ENCODE measurements at places on chromosomes 4 and X.

DNA sequence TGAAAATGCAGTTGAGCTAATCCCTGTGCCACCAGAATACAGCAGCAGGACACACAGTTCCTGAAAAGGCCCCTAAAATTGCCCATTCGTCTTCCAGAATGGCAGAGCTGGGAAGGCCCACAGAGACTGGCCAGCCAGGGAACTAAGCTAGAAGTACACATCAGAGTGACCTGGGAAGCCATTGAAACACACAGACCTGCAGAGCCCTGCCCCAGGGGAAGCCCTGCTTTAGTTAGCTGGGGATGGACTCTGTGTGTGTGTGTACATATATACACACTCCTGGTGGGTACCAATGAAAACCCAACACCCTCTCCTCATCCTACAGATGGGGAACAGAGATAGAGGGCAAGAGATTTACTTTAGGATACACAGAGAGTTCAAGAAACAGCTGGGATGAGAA is 227.7 kb downstream of the HS6ST2 start:
- DNase-seq: no peak

- no peak for DNase-seq
These were observed 28.1 kb upstream of the LNX1 start for GRCh38 chr4:53619431-53619830.

DNA sequence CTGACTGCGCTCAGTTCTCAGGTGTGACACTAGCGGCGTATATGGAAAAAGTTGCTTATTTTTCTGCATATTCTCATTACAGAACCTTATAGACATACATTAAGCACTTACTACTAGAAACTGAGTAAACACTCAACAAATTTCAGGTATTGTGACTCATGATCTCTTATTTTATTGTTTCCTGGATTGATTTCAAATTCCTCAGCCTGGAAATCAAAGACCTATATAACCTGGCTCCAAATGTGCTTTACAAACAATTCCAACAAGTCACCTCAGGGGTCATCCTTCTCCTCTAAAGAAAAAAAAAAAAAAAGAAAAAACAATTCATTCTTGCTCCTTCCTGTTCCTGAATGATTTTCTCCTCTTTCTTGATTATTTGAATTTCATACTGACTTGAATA is 152.3 kb downstream of the ADAM29 start:
- DNase-seq: no peak

DNA sequence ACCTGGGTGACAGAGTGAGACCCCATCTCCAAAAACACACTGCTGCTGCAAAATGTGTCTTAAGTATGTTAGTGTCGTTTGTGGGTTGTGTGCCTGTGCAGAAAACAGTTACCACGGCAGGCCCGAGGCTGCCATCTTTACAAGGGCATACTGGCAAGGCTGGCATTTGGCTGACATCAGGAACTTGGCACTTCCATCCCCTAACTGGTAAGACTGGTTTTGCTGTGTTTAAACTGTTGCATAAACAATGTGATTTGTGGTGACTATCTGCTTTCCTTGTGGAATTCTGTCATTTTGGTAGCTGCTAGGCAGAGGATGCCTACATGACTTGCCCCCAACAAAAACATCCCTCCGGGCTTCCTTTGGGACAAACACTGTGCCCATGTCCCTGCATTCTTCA is 12.3 kb downstream of the LRP2BP start:
- DNase-seq: no peak

- DNase-seq: no peak
These were observed 122.5 kb downstream of the UCHL1 start for GRCh38 chr4:41379230-41379629.

DNA sequence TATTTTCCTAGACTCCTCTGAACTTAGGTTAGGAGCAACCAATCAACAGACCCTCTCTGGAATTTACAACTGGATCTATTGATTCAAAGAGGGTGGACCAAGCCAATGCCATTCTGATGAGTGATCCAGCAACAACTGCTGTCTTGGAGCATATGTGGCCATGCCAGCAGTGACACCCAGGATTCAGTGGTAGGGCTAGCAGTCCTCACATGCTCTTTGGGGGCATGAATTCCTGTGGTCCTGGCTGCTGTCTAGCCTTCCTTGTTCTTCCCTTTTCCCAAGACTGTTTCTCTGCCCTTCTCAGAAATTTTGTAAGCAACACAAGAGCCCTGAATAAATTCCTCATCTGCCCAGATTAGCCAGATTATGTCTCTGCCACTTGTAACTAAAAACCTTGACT is 61.5 kb upstream of the GATB start:
- DNase-seq: no peak

GRCh38 chrX:153523269-153523668 is 5.8 kb downstream of the ATP2B3 start:
- no peak for DNase-seq

- DNase-seq: peak; percentile 26
These were observed 227.6 kb upstream of the HDX start for GRCh38 chrX:84729809-84730208.

DNA sequence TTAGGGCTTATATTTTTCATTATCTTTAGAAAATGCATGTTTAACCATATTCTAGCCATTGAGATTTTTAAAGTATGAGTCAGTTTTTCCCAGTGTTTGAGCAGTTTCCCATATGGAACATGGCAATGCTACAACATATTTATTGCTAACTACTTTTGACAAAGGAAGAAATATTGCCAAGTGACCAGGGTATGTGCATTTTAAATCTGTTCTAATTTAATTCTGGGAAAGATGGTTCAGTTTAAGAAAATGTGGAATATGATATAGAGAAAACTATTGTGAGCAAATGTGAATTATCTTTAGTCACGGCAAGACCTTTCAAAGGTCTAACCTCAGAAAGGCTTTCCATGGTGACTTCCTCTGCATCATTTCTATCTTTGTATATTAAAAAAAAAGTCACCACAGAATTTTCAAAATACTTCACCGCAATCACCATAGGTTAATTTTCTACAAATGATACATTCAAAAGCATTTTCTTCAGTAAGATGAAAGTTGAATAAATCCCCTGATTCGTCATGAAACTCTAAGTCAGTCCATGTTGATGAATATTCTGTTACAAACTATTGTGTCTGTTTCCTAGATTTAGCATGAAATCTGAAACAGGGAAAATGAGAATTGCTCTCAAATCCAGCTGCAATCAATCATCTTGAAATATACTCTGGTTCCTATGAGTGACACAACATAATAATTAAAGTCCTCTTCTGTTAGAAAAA is 2349.0 kb upstream of the TENM3 start:
- no peak for DNase-seq

- DNase-seq: no peak
These were observed 95.8 kb upstream of the LDB2 start for GRCh38 chr4:16993956-16994840.

DNA sequence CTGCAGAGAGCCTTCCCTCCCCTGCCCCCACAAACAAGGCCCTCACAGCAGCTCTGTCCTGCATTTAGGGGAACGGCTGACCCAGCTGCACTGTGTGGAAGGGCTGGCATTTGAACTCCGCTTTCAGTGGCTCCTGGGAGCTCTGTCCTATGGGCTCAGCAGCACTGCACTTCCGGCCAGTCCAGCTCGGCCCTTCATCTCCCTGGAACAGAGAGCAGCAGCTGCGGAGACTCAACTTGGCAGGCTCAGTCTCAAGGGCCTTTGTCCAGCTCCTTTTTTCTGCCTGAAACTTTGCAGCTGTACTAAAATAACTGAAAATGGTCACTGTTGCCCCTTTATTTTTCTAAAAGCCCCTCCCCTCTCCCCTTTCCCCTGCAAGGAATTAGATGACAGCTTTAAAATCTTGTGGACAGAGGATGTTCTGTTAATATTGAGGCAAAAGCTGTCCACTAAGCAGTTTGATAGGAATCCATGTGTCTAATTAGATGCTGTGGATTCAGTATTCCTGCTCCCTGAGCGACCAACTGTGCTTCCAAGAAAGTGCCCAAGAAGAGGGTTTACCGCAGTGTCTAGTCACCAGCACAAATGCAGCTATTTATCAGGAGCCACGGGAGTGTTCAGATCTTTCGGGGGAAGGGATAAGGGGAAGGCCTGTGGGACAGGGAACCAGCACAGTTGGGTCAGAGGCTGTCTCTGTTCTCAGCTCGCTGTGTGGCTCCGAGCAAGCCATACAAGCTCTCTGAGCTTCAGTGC is 133.1 kb downstream of the AFAP1 start:
- DNase-seq: no peak

GRCh38 chrX:129637217-129638109 is 17.3 kb downstream of the APLN start:
- peak; percentile 76 for DNase-seq

GRCh38 chrX:130413415-130413814 is 11.6 kb downstream of the RBMX2 start:
- no peak for DNase-seq

DNA sequence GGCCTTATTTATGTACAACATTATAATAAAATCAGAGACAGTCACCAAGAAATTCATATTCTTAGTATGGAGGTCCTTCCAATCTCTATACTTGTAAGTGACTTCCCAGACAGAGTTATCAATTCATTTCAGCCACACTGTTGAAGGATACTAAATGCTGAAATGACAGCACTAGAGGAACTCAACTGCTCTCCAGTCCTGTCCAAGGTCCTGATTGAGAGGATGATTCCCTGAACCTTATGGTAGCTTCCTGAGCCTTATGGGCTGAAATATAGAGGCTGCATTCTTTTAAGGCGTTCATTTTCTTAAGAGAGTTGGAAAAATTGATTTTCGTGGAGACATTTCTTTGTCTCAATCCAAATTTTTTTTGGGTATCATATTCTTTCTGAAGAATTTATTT is 205.9 kb downstream of the TLL1 start:
- no peak for DNase-seq

GRCh38 chr4:75726577-75726976 is 2.2 kb downstream of the USO1 start:
- DNase-seq: no peak

- DNase-seq: no peak
These were observed 466.8 kb upstream of the INTU start for GRCh38 chr4:127165971-127166370.

DNA sequence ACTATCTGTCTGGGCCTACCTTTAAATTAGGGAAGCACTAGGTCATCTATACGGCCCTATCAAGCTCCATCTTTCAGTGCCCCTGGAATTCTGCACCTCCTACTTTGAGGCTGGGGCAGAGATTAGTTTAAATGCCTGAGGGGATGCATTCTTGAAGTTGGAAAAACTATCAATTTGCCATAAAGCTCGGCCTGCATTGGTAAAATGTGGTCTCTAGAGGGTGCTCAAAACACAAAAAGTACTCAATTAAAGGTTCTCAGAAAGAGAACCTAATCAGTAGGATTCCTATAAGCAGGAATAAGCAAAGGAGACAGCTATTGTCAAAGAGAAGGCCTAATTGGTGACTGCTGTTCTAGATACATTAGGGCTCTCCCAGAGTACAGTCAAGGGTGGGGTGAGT is 111.7 kb downstream of the AMER1 start:
- no peak for DNase-seq

DNA sequence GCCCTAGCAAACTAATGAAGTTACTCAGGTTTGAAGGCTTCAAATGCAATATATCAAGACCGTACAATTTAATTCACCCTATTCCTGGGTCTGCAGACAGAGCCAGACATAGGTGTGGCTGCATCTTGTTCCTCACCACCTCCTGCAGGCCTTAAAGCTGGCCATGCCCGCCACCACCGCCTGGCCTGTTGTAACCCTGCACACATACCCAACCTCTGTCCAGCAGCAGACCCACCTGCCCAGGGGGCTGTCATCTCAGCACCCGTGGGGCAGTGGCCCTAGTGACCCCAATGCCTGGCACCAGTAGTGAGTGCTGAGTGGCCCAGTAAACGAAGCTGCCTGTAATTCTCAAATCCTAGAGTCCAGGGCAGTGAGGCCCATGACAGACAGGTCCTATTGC is 40.7 kb downstream of the ZBTB49 start:
- no peak for DNase-seq

- peak; percentile 63 for DNase-seq
These were observed 990 bp downstream of the HNRNPD start for GRCh38 chr4:82372517-82373485.

GRCh38 chrX:47620303-47620685 is 637 bp upstream of the SYN1 start:
- DNase-seq: no peak

DNA sequence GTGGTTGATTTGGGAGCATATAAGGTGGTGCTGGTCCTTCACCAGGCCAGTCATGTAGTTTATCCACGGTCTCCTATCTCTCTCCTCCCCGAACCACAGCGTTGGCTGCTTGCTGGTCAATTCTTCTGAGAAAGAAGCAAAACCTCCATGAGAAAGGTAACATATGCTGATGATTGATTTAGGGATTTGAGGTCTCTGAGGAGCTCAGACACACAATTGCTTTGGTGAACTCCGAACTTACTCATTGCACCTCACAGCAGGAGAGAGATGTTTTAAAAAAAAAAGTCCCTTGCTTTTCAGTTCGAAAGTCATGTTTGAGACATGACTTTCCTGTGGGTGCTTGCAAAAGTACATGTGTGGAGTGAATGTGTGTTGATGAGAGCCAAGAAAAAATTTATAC is 100.2 kb downstream of the TSPAN7 start:
- no peak for DNase-seq

DNA sequence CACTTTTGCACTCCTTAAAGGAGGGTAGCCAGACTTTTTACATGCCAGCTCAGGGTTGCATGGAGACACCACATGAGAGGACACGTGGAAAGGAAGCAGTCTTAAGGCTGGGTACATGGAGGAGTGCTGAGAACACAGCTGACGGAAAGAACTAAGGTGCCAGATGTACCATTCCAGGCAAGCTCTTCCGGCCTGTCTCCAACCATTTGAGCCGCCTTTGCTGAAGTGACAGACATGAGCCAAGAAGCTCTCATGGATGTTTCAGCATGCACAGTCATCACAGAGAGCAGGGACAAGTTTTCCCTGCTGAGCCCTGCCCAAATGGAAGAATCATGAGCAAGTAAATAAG is 83.4 kb upstream of the BMP2K start:
- no peak for DNase-seq

DNA sequence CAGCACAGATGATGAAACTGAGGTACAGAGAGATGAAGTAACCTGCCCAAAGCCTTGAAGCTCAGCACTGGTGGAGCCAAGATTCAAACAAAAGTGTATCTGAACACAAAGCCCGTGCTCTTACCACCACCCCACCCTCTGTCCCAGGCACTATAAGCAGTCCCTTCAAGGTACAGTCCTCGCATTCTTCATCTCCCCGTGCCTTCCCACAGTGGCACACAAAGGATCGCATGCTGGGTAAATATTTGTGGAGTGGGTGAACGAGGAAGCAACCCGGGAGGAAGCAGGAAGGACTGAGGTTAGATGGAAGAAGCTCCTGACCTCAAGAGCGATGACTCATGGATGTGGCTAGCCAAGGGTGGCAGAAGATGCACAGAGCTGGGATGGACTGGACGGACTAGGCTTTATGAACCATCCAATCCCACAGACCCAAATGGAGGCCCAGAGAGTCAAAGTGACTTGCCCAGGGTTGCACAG is 18.4 kb downstream of the IQSEC2 start:
- no peak for DNase-seq

DNA sequence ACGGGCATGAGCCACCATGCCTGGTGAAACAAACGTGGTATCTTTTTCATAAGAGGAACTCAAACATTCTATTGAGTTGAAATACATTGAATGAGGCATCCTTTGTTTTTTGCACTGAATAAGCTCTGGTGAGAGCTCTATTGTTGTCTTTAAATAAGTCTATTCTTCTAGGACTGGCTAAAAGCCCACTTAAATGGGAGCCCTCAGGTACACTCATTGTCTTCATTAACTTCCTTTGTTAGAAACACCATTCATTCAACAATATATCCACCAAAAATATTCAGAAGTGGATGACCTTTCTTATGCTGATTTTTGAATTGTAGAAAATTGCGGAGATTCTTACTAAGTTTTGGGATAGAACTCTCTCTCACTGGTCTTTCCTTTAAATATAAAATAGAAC is 568.0 kb downstream of the IL1RAPL1 start:
- DNase-seq: no peak
